ENCODE measurements at places on chromosomes 4 and X.

GRCh38 chr4:136650541-136651277, 881.6 kb downstream of the PCDH18 start:
- no peak for DNase-seq

- DNase-seq = no peak
These were observed 6.2 kb downstream of the RTL5 start for GRCh38 chrX:72125331-72126047.

DNA sequence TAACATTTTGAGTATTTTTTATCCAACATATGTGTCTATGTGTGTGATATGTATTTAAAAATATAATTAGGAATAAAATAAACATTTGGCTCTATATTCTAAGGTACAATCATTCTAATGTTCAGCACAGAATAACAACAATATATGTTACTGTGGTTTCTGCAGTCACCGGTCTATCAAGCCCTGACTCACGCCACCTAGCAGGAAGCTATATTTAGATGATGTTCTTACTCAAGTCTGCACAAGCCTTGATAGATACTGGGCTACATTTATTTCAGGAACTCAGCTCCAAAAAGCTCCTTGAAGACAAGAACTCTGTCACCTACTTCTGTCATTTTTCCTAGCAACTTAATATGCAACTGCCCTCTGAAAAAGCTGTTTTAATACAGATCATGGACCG, 152.0 kb upstream of the FTHL17 start:
- no peak for DNase-seq

DNA sequence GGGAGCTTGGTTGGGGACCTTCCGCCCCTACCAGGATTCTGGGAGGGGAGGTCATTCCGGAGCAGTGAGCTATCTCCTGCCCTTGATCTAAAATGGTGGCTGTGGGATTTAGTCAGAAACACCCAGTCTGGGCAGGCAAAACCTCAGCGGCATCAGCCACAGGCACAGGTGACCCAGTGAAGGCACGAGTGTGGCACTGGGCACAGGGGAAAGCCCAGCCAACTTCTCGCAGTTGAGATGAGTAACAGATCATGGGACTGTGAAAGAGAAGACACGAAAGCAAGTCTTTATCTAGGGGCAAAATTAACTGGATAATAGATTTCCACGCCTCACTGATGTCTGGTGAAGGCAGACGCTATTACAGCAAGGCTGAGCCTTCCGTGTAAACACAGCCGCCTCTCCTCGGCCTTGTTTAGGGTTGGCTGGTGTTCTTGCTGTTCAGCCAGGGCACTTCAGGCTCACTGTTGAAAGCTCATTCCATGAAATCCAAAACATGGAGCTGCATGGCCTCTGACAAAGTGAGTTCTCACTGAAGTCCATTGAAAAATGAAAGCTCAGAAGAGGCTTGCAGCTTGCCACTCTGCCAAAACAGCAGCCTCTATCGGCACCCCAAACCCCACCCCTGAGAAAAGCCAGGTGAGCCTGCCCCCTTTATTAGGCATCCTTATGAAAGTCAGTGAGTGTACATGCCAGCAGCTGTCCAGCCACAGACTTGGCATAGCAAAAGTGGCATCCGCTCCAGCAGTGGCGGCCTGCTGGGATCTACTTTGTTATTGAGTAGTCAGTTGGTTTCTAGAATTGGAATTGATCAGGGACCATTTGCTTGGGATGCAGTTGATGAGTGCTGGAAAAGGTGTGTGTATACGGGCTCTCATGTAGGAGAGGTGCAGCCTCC, 102.3 kb upstream of the MTM1 start:
- no peak for DNase-seq

DNA sequence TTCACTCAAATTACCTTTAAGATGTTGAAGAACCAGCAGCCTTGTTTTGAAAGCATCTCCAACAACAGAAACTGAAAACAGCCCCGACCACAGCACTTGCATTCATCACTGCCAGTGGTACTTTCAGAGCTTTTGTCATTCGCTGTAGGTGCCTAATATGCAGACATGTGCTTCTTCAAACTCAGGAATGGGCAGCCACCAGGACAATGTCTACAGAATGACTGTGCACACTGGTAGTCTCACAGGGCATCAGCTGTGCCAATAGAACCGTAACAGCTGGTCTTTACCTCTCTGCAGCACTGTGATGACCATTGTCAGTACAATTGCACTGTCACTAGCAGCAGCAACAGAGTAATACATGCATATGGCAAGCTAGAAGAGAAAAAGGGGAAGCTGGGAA, 1149.7 kb downstream of the STPG2 start:
- DNase-seq = no peak

DNA sequence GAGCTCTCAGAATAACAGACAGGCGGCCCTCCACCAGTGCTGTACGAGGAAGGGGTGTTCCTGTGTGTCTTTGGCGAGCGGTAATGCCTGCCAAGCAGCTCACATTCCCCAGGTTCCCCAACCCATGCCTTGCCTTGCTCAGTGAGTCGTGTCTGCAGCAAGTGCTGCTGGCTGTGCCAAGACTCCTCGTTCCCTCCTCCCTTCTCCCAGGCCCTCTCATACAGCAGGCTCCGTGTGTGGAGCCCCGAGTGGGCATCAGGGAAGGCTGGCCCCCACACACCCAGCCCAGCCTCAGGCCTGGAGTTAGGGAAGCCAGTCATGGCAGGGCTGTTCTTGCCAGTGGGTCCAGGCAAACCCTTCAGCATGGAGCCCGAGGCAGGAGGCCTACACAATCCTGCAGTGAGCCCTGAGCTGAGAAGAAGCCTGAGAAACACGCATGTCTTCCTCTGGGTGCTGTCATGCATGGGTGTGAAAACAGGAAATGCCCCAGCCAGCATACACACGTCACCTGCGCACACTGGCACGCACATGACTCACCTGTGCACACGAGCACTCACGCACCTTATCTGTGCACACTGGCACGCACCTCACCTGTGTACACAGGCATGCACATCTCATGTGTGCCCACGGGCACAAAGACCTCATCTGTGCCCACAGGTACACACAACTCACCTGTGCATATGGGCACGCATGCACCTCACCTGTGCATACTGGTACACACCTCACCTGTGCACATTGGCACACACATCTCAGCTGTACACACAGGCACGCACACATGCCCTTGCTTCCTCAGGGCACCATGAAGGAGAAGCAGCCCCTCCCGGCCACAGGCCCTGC, 238.7 kb downstream of the DHRSX start:
- DNase-seq = no peak

DNA sequence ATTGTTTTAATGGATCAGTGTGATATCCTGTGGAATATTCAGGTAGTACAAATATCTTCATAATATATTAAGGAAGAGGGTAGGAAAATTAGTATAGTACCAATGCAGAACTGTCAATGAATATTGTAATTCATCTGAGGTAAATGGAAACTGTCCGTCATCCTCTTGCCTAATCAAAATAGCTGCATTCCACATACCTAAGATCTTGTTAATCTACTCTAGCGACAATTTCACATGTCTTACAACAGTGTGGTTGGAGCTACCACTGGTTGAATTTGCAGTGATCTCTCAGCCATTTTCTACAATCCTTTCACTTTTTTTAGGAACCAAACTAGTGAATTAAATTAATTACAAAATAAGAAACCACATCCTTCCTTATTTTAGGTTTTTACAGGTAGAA, 117.5 kb downstream of the PCDH18 start:
- no peak for DNase-seq

- no peak for DNase-seq
These were observed 1214.4 kb downstream of the ADGRL3 start for GRCh38 chr4:62414563-62414962.

- no peak for DNase-seq
These were observed 357.9 kb downstream of the PPP3CA start for GRCh38 chr4:100989401-100989800.

- DNase-seq = no peak
These were observed 105.9 kb downstream of the SHROOM4 start for GRCh38 chrX:50707955-50708699.

GRCh38 chrX:8504451-8504850, 39.8 kb downstream of the VCX3B start:
- DNase-seq = no peak

DNA sequence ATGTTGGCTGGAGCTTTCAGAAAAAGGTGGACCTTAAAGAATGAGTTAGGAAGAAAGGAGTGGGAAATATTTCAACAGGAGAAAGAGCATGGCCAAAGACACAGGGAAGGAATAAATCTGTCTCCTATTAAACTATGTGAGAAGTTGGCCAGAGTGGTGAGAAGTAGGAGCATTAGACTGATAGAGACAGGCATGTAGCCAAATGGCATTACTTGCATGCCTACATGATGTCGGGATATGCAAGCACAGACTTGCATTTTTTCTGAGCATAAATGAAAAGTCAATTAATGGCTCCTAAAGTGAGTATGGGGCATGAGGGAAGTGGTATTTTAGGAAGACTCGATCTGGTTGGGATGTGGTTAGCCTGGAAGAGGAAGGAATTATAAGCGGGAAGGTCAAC, 279.6 kb upstream of the PITX2 start:
- DNase-seq = no peak

DNA sequence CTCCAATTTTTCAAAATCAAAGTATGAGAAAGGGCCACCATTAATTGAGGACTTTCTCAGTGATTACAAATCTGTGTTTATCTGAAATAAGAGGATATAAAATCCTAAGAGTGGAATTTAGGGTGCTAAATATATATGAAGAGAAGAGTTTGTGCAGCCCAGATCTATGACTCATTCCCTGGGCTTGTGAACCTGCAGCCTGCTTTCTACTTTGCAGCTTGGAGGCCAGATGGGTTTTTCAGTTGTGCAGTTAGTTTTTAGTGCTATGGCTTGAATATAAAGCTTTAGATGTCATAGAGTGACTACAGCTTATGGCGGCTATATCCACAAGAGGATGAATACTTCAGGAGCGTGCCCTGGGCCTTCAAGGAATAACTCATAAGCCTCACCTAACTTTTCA, 1391.1 kb downstream of the FSTL5 start:
- no peak for DNase-seq

DNA sequence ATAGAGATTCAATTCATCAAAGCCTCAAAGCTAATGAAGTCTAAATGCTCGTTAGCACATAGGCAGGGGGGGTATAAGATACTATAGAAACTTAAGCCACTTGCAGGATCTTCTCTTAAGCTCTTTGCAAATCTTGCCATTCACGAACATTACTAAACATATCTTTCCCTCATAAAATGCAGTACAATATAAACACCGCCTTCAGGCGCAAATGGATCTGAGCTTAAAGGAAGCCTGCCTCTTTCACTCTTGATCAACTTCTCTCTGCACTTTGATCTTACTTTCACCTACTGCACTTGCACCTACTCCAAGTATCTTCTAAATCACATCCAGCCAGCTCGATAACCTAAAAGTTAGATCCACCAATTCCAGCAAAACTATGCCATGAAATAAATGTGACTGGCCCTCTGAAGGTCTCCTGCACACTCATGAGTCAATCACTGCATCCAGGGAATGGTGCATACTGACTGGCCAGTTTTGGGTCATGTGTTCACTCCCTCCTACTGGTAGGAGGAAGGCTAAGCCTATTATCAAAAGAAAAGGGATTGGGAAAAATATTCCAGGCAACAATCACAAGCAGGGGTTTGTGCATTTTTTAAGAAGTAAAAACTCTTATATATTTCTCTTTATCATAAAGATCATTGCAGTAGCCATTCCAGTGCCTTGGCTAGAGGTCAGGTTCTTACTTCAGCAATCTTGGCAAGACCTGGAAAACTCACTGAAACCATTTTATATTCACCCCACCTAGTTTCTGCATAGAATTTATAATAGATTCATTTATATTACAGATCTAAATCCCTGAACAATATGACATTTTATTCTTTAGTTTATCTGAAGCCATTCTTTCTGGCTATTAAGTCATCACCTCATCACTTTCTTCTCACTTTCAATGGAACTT, 222.0 kb downstream of the PPP3CA start:
- DNase-seq = no peak

DNA sequence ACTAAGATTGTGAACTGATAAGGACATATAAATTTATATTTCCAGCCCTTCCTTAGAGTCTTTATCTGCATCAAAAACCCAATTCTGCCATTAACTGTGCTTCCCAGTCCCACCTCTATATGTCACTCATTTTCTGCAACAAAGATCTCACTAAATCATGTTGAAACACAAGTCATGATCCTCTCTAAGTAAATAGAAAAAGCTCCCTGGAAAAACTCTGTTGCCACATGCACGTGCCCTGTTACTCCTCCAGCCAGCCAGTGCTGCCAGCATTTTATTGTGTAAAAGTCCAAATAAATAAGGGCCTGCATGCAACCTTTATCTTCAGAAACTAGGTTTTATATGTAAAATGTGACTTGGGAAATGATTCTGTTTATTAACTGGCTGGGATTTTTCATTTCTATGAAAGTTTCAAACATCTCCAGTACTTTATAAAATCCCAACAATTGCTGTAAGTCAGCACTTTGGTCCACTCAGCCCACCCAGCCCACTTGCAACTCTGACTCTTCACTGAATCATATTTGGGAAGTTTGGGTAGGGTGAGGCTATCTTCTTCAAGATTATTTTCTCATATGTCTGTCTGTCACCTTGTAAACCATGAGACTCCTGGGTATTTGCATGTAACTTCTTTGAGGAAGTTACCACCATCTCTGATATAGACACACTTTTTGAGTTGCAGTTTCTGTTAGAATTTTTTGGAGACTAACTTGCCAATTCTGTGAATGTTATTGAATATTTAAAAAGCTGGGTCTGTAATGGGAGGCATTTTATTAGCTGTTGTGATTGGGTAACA, 40.0 kb upstream of the SMARCA5 start:
- no peak for DNase-seq

GRCh38 chr4:74006009-74006476, 7.6 kb upstream of the CXCL5 start:
- no peak for DNase-seq

DNA sequence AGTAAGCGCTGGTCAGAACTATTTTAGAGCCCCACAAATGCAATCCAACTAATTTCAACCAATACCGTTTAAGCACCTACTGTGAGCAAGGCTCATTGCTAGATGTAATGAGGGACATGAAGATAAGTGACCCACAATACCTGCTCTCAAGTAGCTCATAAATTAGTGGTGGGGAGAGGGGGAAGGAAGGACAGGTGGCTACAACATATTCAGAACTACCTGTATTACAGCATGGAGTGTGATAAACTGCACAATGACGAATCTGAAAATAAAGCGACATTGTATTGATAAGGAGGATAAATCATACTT, 311.6 kb upstream of the DIAPH2 start:
- no peak for DNase-seq

DNA sequence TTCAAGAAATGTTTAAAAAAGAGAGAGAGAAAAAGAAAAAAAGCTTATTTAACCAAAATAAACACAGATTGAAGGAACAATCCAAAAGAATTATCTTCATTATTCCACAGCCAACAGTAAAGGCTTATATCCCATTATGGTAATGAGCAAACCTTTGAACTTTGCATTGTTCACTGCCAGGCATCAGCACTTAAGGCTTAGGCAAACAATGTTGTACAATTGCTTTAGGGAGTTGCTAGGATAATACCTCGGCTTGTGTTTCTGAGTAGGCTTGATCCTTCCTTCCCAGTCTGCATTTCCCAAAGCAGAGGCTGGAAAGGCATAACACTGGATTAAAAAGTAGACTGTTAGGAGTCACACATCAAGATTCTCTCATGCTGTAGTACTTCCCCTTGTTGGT, 352.7 kb upstream of the IGFBP7 start:
- no peak for DNase-seq

GRCh38 chr4:176335421-176335820, 15.7 kb downstream of the SPCS3 start:
- DNase-seq = no peak
